ENCODE measurements at places on chromosomes 4 and X. TPM values are rescaled to one million over a fixed set of nuclear protein-coding genes. Genes with fewer than 3 reads are reported as not detected.

DNA sequence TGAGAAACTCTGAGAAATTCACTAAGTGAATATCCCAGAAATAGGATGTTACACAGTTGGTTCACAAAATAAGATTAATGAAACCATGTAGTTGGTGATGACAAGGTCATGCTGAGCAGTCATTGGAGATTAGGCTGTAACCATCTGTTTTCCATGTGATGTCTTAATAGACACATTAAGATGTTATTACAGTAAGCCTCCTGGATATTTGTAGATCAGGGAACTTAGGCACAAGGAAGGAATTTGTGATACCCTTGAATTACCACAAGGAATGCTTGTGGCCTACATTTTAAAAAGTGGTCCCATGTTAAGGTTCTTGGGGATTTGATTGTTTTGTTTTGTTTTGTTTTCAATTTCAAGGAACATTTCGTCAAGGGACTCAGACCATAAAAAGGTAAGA lies 185.6 kb upstream of the BANK1 start:
- no peak overlapping the region for H3K27ac ChIP-seq
- H3K4me1 ChIP-seq: peaks cover 1% of the 10 kb centered on the region
- no peak overlapping the region for H3K4me3 ChIP-seq
- H3K27me3 ChIP-seq: no peaks in the 10 kb centered on the region
- no peak for DNase-seq
- no peaks in the 10 kb centered on the region for H3K36me3 ChIP-seq

Gene SRPX2
- total RNA-seq: not detected

Gene TRIM2
- 0.54 TPM for total RNA-seq

DNA sequence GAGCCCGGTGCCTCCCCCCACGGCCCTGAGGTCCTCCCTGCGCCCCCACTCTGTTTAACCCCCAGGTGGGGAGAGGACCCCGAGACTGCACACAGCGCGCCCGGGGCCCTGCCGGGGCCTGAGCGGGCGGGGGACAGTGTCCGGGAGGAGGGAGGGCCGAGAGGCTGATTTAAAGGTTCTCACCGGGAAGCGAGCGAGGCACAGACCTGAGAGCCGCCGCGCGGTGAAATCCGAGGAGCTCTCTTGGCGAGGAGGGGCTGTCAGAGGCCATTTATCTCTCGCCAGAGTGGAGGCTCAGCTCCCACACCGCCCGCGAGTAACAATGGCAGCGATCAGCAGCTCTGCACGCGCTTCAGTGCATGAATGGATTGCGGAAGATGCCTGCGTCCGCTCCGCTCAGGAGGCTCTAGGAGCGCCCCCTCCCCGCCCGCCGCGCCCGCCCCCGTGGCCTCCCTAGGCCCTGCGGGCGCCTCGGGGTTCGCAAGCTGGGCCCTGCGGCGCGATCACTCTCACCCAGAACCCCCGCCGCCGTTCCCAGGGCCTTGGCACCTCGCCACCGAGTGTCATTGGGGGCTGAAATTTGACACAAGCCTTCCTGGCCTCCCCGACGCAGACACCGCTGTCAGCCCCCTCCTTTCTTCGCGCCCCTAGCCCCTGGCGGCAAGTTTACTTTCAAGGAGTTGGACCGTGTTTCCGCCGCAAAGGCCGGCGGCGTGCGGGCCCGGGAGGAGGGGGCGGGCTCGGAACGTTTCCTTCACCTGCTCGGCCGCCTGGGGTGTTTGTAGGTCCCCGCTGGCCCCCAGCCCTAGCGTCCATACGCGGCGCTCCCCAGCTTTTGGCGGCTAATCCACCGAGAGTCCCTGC lies 48.7 kb upstream of the BCOR start:
- H3K27ac ChIP-seq: no peak overlapping the region
- H3K36me3 ChIP-seq: peaks cover 5% of the 10 kb centered on the region
- peaks cover 15% of the 10 kb centered on the region for H3K4me1 ChIP-seq
- no peak for DNase-seq
- peak overlapping the region; percentile 52 for H3K4me3 ChIP-seq

- H3K4me3 ChIP-seq: no peak overlapping the region
- no peaks in the 10 kb centered on the region for H3K27me3 ChIP-seq
- H3K36me3 ChIP-seq: no peaks in the 10 kb centered on the region
- H3K27ac ChIP-seq: no peak overlapping the region
- no peaks in the 10 kb centered on the region for H3K4me1 ChIP-seq
Observed at GRCh38 chr4:161554372-161554990, 609.3 kb downstream of the FSTL5 start.

Gene CFP
- 1.9 TPM for total RNA-seq

Gene PPA2
- total RNA-seq: 104 TPM

- no peak overlapping the region for H3K27ac ChIP-seq
- no peak for DNase-seq
- H3K36me3 ChIP-seq: no peaks in the 10 kb centered on the region
- H3K4me3 ChIP-seq: no peak overlapping the region
- H3K4me1 ChIP-seq: no peaks in the 10 kb centered on the region
- peaks cover 21% of the 10 kb centered on the region for H3K27me3 ChIP-seq
Observed at GRCh38 chr4:7529368-7530080, 94.8 kb upstream of the PSAPL1 start.

DNA sequence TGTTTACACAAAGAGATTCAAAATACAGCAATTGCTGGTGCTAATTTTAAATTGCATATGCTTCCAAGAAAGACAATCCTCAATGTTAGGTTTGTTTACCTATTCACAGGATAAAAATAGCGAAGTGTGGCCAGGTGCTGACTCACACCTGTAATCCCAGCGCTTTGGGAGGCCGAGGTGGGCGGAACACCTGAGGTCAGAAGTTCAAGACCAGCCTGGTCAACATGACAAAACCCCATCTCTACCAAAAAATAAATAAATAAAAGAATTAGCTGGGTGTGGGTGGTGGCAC lies 77.7 kb downstream of the OPHN1 start:
- no peak for DNase-seq
- H3K27me3 ChIP-seq: no peaks in the 10 kb centered on the region
- no peaks in the 10 kb centered on the region for H3K36me3 ChIP-seq
- H3K4me1 ChIP-seq: no peaks in the 10 kb centered on the region
- H3K4me3 ChIP-seq: no peak overlapping the region

DNA sequence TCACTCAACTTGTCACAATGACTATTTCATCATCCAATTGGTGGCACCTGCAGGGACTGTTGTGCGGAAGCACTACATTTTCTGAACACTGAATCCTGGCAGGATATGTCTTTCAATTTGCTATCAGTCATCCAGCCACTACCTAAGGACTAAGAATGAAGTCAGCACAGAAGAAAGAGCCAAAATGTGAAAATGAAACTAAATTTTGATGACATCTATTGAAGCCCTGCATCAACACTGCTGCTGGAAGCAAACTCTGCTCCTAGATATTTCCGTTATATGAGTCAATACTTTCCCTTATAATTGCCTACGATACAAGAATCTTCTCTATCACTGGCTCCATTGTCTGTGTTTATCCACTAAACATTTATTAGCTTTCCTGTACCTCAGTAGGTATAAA lies 917.9 kb downstream of the RAPGEF2 start:
- no peak for DNase-seq
- no peaks in the 10 kb centered on the region for H3K4me1 ChIP-seq
- H3K27me3 ChIP-seq: no peaks in the 10 kb centered on the region
- H3K4me3 ChIP-seq: no peak overlapping the region
- H3K27ac ChIP-seq: no peak overlapping the region
- no peaks in the 10 kb centered on the region for H3K36me3 ChIP-seq

Gene MAGEA8
- total RNA-seq: not detected

DNA sequence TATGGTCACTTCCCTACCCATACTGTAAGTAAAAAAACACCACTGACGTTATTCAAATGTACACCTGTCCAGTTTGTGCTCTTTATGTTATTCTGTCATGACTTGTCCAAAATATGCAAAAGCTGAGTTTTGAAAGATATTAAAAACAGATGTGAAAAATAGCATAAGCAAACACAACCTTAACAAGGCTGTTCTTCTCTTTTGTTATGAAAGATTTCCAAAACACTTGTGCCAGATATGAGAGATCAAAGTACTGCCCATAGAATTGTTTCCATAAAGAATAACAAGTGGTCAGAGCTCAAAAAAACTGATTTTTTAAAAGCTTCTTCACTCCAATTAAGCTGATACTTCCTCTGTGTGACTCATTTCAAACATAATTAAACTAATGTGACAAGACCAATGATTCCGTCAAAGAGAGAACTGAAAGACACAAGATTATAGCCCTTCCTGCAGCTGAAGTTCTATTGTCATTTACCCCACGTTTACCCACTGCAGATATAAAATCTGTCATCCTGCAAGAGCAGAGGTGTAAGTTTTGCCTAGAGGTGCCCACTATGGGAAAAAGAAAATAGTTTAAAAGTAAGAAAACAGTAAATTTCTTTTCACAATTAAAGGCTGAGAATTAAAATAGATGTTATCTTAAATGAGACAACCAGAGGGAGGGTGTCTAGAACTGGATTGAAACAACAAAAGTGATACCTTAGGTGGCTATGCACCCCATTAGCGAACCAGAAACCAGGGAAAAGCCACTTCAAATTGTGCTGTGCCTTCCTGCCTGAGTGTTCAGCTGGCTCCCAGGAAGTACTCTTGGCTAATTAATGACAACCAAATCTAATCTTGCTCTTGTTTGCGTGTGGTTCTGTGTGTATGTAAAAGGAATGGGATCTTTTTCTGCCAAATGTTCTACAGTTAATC lies 30.1 kb downstream of the RASSF6 start:
- H3K27ac ChIP-seq: no peak overlapping the region
- DNase-seq: no peak
- no peaks in the 10 kb centered on the region for H3K27me3 ChIP-seq

Gene ANAPC10
- 28.6 TPM for total RNA-seq

GRCh38 chr4:7645956-7646355 lies 211.2 kb upstream of the PSAPL1 start:
- no peaks in the 10 kb centered on the region for H3K36me3 ChIP-seq
- no peak overlapping the region for H3K4me3 ChIP-seq
- H3K27ac ChIP-seq: no peak overlapping the region
- H3K27me3 ChIP-seq: peaks cover 5% of the 10 kb centered on the region
- no peak for DNase-seq
- peaks cover 14% of the 10 kb centered on the region for H3K4me1 ChIP-seq

Gene ABCG2
- total RNA-seq: 0.78 TPM

GRCh38 chr4:118589471-118590055 lies 95.6 kb upstream of the METTL14 start:
- no peak overlapping the region for H3K4me3 ChIP-seq
- no peak for DNase-seq
- no peak overlapping the region for H3K27ac ChIP-seq
- no peaks in the 10 kb centered on the region for H3K36me3 ChIP-seq

GRCh38 chr4:68734095-68734494 lies 63.6 kb upstream of the UGT2B15 start:
- H3K4me1 ChIP-seq: no peaks in the 10 kb centered on the region
- DNase-seq: no peak
- H3K36me3 ChIP-seq: no peaks in the 10 kb centered on the region
- H3K4me3 ChIP-seq: no peak overlapping the region

Gene TBC1D8B
- 0.90 TPM for total RNA-seq

GRCh38 chr4:108940149-108940548 lies 177.3 kb upstream of the ETNPPL start:
- peaks cover 3% of the 10 kb centered on the region for H3K27me3 ChIP-seq
- no peaks in the 10 kb centered on the region for H3K36me3 ChIP-seq
- H3K27ac ChIP-seq: no peak overlapping the region

Gene PAK3
- 0.62 TPM for total RNA-seq

DNA sequence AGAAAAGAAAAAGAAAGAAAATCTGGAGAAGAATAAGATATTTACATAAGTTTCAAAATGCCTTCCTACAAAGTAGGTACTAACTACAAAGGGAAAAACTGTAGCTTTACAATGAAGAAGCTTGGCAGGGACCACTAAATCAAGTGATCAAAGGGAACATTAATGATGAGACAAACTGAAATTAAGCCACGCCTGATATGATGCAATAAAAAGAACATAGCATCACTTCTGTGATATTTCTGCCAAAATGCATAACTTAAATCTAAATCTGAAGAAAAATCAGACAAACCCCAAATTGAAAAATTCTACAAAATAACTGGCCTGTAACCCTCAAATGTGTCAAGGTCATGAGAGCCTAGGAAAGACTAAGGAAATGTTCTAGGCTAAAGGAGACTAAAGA lies 8.9 kb upstream of the DCLK2 start:
- no peaks in the 10 kb centered on the region for H3K4me1 ChIP-seq
- H3K27ac ChIP-seq: no peak overlapping the region
- no peaks in the 10 kb centered on the region for H3K36me3 ChIP-seq
- peaks cover 18% of the 10 kb centered on the region for H3K27me3 ChIP-seq

GRCh38 chr4:7775396-7775795 lies 164.3 kb downstream of the AFAP1 start:
- H3K27ac ChIP-seq: no peak overlapping the region
- H3K27me3 ChIP-seq: no peaks in the 10 kb centered on the region
- no peak for DNase-seq
- peaks cover 18% of the 10 kb centered on the region for H3K4me1 ChIP-seq
- H3K36me3 ChIP-seq: peaks cover 13% of the 10 kb centered on the region
- H3K4me3 ChIP-seq: no peak overlapping the region

Gene CT45A3
- total RNA-seq: not detected

Gene DCX
- not detected for total RNA-seq

DNA sequence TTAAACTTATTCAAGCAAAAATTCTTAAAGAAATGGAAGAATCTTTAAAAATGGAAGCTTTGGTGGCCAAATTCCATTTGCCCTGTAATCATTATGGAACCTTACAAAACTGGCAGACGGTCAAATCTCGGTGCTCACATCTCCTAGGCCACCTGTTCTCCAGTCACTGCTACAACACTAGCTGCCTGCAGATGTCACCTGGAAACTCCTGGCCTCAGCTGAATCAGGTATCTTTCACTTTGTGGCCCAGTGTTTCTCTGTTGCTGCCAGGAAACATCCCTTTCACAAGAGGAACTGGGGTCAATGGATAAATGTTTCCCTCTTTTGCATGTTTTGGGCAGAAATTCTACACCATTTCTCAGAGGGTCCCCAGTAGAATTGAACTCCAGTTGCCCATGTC lies 4.2 kb upstream of the CXCL3 start:
- H3K4me3 ChIP-seq: no peak overlapping the region
- no peak overlapping the region for H3K27ac ChIP-seq
- H3K36me3 ChIP-seq: no peaks in the 10 kb centered on the region
- peaks cover 10% of the 10 kb centered on the region for H3K4me1 ChIP-seq
- peaks cover 55% of the 10 kb centered on the region for H3K27me3 ChIP-seq

Gene CTPS2
- total RNA-seq: 6.6 TPM

GRCh38 chr4:186161138-186161537 lies 30.2 kb upstream of the CYP4V2 start:
- H3K4me1 ChIP-seq: peaks cover 2% of the 10 kb centered on the region
- no peak overlapping the region for H3K27ac ChIP-seq
- H3K36me3 ChIP-seq: no peaks in the 10 kb centered on the region
- no peak overlapping the region for H3K4me3 ChIP-seq

Measured in activated naive CD8-positive, alpha-beta T cell treated with anti-CD3 and anti-CD28 coated beads for 36 hours (primary cell).